ENCODE measurements at places on chromosomes 3 and 15.

DNA sequence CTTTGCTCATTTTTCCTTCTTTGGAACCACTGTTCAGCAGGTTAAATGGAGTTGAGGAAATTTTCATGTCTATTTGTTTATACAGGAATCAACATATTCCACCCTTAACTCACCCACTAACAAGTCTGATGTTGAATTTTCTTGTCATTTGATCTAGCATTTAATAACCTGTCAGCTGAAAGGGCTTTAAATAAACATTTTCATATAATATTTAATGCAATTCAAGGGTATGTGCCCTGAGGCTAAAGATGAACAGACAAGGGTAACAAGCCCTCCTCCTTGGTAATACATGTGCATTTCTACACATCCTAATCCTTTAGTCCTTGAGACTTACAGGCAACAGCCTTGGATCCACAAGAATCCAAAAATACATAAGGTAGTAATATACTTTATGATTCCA lies 435.0 kb upstream of the NR2F2 start:
- no peak for DNase-seq

GRCh38 chr15:79970624-79971434 lies at the start of gene BCL2A1:
Gene BCL2A1 (minus strand): TSS chr15:79971196. CDS start chr15:79971119, 77 bp downstream.
- DNase-seq: no peak

DNA sequence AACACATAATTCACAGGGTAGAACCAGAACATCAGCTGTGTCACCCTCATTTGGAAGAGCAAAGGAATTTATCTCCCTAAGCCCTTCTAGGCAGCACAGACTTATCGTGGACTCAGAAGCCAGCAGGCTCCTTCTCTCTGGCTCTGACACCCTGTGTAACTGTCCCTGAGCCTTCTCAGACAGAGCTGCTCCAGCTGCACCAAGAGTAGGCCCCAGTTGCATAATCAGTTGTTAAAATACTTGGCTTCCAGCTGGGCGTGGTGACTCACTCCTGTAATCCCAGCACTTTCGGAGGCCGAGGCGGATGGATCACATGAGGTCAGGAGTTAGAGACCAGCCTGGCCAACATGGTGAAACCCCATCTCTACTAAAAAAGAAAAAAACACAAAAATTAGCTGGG lies 49.4 kb upstream of the ACVR2B start:
- DNase-seq: no peak

GRCh38 chr3:48727511-48727910 lies 10.5 kb upstream of the IP6K2 start:
- DNase-seq: no peak

- no peak for DNase-seq
Observed at GRCh38 chr3:75001330-75001729, 386.9 kb upstream of the CNTN3 start.

GRCh38 chr3:1374471-1374870 lies 281.6 kb downstream of the CNTN6 start:
- DNase-seq: no peak

DNA sequence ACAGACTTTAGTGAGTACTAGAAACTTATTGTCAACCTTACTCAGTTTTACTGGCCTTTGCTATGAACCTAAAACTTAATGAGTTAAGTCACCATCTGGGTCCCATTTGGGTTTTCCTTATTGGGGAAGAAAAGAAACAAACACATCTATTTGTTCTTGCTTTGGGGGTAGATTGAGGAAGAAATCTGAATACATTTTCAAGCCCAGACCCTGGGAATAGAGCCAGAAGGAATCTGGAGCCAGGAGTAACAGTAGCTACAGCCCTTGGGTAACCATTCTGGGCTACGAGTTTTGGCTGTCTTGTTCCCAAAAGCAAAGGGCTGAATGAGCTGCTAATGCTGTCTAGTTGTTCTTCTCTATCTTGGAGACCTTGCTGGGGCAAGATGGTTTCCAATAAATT lies 16.5 kb downstream of the SLC12A1 start:
- DNase-seq: no peak

DNA sequence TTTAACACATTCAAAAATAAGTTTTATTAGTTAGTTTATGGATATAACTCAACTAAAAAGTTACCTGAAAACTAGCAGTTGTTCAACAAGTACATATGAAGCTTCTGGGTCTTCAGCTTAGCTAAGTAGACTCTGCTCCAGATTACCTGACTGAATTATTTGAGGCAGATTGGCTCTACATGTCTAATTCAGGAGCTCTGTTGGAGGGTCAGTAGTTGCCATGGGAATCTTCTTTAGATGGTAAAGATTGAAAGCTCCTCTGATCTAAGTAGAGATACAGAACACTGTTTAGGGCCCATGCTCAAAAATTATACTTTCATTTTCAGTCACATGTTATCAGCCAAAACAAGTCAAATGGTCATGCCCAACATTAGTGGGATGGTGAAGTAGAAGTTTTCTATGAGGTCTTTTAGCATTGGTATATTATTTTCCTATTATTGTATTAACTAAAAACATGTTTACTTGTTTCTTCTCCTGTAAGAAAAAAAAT lies 1476.9 kb downstream of the OTOL1 start:
- no peak for DNase-seq

- DNase-seq: no peak
Observed at GRCh38 chr15:63169788-63170187, 12.5 kb upstream of the RPS27L start.

GRCh38 chr3:127194601-127195187 lies 1.8 kb downstream of the PRR23E start:
- DNase-seq: no peak

DNA sequence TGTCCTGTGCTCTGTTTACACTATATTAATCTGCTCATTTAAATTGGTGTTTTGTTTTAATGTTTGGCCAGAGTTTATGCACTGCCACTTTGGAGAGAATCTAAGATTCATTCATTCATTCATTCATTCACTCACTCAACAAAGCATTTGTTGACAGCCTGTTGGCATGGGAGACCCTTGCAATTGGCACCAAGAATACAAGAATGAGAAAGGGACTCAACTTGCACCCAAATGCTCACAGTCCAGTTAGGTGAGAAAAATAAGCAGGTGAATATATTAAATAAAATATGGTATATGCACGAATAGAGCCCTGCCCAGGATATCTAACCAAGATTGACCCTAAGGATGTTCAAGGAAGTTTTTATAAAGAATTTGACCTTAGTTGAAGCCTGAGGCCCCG lies 80.4 kb downstream of the TGFBR2 start:
- no peak for DNase-seq

GRCh38 chr15:81092559-81092902 lies 41.5 kb upstream of the CFAP161 start:
- no peak for DNase-seq

DNA sequence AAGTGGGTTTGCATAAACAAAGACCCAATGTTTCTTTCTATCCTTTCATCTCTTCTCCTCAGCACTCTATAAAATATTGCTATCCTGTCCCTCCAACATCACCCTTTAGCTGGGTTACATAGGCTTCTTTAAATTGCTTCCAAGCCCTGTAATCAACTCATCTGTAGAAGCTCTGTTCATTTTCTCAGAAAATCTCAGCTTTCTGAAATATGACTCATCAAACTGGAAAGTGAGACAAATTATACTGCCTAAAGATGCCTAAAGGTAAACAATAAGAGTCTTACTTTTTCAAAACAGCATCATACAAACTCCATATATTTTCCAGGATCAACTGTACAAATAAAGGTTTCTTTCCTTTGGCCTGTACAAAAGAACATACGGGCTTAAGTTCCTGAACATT lies 33.8 kb downstream of the EFL1 start:
- no peak for DNase-seq

GRCh38 chr3:160084998-160085397 lies 96.4 kb downstream of the IL12A start:
- DNase-seq: no peak

GRCh38 chr3:37086918-37087317 lies 87.5 kb downstream of the LRRFIP2 start:
- DNase-seq: no peak

DNA sequence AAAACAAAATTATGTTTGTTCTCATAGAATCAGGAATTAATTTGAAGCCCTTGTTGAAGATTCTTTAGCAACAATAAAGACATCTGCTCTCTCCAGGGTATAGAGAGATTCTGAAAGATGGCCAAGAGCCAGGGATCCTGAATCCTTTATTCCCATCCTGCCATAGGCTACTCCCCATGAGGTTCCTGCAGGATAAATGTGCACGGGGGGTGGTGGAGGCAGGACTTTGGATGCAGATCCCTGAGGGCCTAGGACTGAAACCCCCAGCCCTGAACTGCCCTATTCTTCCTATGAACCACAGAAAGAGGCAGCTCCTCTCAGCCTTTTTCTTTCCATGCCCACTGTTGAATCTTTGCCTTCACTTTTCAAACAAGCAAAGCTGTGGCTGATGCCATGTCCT lies 17.1 kb downstream of the TMEM108 start:
- DNase-seq: no peak

DNA sequence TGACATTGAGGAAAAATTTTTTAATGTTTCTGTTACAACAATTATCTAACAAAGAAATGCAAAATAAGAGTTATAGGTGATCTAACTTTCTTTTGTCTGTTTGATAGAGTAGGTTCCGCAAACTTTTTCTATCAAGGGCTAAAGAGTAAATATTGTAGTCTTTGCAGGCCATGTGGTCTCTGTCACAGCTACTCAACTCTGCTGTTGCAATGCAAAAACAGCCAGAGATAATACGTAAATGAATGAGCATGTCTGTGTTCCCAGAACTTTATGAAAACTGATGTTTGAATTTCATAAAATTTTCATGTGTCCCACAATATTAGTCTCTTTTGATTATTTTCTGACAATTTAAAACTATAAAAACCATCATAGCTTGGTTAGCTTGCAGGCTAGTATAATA lies 73.3 kb downstream of the SLC24A1 start:
- DNase-seq: no peak

DNA sequence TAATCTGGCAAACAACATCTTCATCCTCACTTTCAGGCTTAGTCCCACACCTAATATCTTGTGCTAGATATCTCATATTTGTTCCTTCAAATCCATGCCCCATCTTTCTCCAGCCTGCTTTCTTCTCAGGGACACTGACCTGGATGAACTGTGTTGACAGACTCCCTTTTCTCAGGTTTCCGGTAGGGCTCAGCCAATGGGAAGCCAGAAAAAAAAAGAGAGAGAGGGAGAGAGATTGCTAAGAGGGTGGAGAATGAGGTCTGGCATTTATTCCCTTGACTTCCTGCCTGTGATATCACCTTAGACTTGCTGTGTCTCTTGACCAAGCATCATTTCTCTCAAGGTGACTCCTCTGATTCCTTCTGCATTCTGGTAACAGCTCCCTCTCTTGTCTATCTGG lies 145.6 kb upstream of the ABI3BP start:
- DNase-seq: no peak

DNA sequence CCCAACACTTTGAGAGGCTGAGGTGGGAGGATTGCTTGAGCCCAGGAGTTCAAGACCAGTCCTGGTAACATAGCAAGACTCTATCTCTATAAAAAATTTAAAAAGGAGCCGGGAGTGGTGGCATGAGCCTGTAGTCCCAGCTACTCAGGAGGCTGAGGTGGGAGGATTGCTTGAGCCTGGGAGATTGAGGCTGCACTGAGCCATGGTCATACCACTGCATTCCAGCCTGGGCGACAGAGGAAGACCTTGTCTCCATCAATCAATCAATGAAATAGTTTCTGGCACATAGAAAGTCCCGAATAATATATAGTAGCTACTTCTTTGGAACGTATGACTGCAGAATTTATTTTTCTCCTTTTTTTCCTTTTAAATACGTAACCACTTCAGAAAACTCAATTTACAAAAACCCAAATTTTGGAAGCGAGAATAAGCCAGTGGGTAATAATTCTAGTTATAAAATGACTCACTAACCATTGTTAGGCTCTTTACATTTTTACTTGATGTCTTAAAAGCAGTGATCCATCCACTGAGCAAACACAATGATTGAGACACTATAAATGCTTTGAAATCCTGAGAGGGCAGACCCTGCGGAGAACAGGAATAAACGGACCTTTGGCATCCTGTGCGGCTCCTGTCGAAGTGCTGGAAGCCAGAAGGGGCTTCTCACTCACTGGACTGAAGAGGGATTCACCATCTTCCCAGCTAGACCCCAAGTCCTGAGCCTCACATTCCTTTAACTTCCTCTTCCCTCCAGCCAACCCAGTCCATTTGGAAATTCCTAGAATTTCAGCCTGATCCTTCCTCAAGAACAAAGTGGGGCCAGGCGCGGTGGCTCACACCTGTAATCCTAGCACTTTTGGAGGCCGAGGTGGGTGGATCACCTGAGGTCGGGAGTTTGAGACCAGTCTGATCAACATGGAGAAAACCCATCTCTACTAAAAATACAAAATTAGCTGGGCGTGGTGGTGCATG lies 68.4 kb upstream of the MFGE8 start:
- no peak for DNase-seq

DNA sequence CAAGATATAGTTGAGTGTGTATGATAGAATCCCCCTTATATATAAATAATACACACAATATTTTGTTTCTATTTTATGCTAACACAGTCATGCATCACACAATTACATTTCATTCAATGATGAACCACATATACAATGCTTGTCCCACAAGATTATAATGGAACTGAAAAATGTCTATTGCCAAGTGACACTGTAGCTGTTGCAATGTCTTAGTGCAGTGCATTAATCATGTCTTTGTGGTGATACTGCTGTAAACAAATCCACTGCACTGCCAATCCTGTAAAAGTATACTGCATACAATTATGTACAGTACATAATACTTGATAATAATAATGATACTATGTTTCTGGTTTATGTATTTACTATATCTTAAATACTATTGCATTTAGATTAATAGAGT lies 512.1 kb upstream of the CNTN3 start:
- DNase-seq: no peak

GRCh38 chr15:40785814-40786213 lies 16.0 kb downstream of the C15orf62 start:
- DNase-seq: no peak

- DNase-seq: no peak
Observed at GRCh38 chr3:184052767-184053166, at the start of gene HTR3C. Gene HTR3C (plus strand): TSS chr3:184053047. CDS start chr3:184053081, 34 bp downstream.

- no peak for DNase-seq
Observed at GRCh38 chr3:143881095-143881494, 32.8 kb upstream of the SLC9A9 start.

GRCh38 chr3:28151608-28152228 lies 89.7 kb upstream of the CMC1 start:
- no peak for DNase-seq

DNA sequence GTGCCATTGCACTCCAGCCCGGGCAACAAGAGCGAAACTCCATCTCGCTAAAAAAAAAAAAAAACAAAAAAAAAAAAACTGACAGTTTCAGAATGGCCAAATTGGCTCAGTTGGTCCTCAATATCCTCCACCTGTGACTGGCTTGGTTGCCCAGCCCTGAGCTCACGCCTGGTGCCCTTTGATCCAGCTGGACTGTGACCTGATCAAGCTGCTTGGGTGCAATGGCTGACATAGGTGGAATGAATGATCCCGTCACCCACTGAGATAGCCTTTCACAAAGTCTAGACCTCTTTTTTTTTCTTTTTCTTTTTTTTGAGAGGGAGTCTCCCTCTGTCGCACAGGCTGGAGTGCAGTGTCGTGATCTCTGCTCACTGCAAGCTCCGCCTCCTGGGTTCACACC lies 254.6 kb downstream of the FOXP1 start:
- DNase-seq: no peak

- DNase-seq: no peak
Observed at GRCh38 chr3:61896251-61896650, 334.9 kb downstream of the PTPRG start.

Data from T-helper 22 cell (primary cell).